Stimulated activated CD8-positive, alpha-beta memory T cell treated with anti-CD3 and anti-CD28 coated beads, Interleukin-4, amount 100 ng/mL, for 4 hours (primary cell): ENCODE measurements at places on chromosomes 4 and X.

DNA sequence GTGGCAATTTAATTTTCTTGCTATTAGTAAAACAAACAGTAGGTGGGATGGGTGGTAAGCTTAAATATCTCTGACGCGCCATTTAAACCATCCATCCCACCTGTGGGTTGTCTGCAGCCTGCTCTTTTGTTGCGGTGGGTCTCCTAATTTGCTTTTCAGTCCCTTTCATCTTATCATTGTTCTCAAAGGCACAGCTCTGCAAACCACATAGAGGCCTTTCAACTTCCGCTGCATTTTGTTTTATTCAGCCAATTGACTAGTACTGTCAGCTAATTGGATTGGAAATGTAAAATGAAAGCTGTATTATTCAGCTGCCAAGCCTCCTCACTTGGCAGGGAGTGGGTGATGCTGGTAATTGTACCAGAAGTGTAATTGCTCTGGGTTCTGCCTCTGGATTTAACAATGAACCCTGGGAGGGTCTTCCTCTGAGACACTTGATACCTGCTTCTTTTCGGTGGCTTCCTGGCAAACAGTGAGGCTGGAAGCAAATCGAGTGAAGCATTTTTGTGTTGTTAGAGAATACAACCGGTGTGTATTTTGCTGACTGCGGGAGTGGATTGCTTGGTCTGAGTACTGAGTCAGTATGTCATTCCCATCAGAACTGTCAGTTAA is 165.6 kb downstream of the FRAS1 start:
- no peak for DNase-seq

DNA sequence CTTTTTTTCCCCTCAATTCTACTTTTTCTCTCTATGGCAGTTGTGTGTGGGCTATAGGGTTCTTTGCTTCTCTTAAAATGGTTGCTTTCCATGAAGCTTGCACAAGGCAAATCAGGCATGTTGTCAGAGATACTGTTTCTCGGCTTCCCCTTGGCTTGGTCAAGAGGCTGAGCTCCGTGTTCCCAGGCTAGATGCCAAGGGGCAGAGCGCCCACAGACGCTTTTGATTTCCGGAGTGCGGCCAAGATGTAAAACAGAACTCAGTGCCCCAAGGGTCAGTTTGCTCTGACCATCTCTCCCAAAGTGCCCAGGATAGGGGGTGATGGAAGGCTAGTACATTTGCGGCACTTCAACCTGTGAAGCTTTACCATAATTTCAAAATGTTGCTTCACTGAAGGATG is 64.2 kb upstream of the DIPK2B start:
- no peak for DNase-seq

DNA sequence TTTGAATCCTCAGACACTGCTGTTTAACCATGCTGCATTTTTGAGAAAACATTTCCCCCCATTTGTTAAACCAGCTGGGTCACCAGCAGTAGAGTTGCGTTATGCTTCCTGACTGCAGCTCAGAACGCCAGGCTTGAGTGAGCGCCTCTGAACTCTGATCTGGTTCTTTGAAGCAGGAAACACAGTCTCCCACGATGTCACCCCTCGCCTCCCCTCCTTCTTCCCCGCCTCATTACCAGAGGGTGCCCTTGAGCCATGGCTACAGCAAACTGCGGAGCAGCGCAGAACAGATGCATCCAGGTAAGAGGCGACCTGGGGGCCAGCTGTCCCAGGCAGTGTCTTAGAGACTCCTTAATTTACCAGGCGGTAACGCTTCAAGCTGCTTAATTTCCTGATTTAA is 78.4 kb downstream of the REPS2 start:
- DNase-seq: no peak

DNA sequence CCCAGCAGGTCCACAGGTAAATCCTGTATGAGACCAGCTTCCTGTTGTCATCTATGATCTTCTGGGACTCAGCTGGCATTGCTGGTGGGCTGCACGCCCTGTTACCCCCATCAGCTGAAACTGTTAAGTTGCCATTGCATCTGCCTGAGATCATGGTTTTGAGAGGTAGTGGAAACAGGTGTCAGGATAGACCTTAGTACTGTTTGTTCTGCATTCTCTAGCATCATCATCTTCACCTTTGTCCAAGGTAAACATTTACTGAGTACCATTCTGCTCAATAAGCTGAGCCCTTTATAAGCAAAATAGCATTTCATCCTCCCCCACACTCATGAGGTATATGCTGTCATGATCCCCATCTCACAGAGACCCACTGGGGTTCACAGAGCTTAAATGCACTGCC is 42.9 kb upstream of the PROM1 start:
- no peak for DNase-seq

DNA sequence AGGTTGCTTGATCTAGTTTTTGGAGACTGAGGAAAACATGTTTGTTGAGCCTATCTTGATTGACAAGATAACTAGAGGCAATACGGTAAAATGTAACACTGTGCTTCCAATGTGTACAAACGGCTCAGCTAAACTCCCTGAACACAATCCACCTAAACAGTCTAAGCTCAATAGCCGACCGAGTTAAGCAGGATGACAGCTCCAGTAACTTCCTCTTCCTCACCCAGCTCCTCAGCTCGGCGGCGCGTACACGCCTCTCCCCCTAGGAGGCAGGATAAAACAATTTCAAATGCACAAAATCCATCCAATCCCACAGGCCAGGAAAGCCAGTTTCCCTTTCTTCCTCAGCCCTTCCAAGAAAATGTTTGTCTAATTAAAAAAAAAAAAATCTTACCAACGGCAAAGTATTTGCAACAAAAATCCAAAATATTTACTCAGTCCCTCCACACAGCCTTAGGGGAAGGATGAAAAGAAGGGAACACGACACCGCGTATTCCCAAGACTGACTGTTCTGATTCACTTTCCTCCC is 1.0 kb downstream of the CNOT6L start:
- no peak for DNase-seq

- no peak for DNase-seq
These were observed 72.1 kb upstream of the MAMLD1 start for GRCh38 chrX:150291014-150291413.

DNA sequence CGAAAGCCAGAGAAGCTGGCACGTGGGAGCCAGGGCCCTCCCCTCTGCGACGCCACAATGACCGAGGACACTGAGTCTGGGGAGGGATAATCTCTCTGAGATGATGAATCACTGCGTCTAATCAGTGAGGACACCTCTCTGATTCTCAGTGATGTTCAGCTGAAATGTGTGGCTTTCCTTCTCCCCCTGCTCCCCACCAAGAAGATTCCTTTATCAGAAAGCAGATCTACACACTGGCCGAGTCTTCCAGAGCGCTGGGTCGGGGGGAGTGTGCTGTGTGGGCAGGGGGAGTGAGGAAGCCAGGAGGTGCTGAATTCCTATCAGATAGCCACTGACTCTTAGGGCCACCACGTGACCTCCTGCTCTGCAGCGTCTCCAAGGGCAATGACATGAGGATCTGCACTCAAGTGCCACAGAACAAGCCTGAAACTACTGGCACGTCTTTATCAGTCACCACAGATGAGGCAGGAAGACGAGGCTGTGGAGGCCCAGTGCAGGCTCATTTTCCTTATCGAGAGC is 89.2 kb downstream of the GATB start:
- no peak for DNase-seq

GRCh38 chr4:176014583-176015108 is 51.0 kb upstream of the WDR17 start:
- no peak for DNase-seq

DNA sequence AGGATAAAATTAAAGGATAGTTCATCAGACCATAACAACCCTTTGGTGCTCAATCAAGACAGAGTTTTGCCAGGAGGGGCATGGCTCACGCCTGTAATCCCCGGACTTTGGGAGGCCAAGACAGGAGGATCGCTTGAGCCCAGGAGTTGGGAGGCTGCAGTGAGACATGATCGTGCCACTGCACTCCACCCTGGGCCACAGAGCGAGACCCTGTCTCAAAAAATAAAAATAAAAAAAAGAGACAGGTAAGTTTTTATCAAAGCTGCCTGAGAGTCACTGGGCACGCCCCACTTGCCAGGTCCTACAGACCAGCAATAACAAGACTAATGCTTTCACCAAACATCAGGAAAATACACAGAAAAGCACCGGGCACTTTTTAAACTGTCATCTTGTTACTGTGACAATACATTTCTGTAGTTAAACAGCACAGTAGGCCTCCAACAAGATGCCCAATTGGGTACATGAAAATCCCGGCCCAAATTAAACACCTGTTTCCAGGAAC is 765 bp downstream of the CFAP97 start:
- no peak for DNase-seq

GRCh38 chr4:84722720-84723119 is 139.8 kb downstream of the CDS1 start:
- no peak for DNase-seq

GRCh38 chr4:70754470-70754869 is 32.7 kb downstream of the RUFY3 start:
- DNase-seq: no peak

DNA sequence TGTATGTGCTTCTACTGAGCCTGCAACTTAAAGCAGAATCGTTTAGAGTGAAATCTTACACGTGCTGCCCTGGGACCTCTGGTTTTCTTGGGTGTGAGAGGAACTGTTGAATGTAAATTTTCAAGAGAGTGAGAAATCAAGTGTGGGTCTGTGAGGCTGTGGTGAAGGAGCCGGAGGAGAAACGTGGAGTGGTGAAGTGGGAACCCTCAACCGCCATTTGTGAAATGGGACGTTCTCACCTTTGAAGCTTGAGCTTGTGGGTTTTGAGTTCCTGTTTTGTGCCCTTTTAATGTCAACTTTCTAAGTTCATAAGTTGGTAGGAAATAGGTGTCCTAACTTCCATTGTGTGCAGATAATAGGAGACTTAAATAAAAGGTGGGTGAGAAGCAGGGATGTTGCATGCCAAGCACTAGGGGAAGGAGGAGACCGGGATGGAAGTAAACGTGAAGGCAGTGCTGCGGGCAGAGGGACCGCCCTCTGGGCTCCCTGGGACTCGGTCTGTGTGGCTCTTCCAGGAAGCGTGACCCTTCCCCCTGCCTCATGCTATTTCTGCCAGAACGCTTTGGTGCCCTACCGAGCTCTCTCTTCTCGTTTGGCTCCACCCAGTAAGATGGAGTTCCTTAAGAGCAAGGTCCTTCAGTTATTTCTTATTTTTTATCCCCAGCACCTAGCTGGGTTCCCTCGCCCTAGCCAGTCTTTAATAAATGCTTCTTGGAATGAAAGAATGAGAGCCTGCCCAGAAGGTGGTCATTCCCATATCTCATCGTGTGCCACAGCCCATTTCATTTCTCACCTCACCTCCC is 56.0 kb downstream of the TMEM131L start:
- DNase-seq: no peak

GRCh38 chr4:100362366-100362765 is 155.5 kb downstream of the EMCN start:
- DNase-seq: no peak

- DNase-seq: no peak
These were observed 67.3 kb upstream of the HHIP start for GRCh38 chr4:144578681-144579080.

DNA sequence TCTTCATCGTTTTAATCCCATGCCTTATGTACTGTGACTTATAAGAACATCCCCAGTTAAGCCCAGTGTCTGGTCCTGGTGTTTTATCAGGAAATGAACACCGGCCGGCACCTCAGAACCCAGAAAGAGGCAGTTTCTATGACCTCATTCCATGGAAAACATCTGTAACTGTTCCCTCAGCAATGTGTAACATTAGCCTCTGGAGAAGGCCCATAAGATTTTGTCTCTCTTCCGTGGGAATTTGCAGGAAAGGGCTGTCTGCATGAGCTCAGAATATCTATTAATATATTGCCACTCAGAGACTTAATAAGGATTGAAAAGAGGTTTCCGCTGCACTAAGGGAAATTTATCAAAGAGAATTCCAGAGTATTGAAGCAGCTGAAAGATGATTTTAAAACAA is 3.1 kb upstream of the TCEANC start:
- no peak for DNase-seq

GRCh38 chr4:108531461-108531860 is 88.9 kb upstream of the RPL34 start:
- no peak for DNase-seq

- DNase-seq: no peak
These were observed 2152.9 kb downstream of the ARAP2 start for GRCh38 chr4:34091451-34091850.

DNA sequence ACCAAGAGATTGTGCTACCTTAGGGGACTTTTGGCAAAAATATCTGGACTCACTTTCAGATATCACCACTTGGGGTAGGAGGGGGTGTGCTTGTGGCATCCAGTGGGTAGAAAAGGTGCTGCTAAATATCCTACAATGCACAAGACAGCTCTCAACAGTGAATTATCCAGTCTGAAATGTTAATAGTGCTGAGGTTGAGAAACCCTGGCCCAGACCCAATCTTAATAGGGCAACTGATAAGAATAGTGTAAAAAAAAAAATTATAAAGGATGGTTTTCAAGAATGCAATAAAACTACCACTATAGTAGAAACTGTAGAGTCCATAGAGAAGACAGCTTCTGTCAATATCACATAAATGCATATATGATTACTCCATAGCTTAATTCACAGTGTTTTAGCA is 185.5 kb downstream of the ZNF330 start:
- no peak for DNase-seq

DNA sequence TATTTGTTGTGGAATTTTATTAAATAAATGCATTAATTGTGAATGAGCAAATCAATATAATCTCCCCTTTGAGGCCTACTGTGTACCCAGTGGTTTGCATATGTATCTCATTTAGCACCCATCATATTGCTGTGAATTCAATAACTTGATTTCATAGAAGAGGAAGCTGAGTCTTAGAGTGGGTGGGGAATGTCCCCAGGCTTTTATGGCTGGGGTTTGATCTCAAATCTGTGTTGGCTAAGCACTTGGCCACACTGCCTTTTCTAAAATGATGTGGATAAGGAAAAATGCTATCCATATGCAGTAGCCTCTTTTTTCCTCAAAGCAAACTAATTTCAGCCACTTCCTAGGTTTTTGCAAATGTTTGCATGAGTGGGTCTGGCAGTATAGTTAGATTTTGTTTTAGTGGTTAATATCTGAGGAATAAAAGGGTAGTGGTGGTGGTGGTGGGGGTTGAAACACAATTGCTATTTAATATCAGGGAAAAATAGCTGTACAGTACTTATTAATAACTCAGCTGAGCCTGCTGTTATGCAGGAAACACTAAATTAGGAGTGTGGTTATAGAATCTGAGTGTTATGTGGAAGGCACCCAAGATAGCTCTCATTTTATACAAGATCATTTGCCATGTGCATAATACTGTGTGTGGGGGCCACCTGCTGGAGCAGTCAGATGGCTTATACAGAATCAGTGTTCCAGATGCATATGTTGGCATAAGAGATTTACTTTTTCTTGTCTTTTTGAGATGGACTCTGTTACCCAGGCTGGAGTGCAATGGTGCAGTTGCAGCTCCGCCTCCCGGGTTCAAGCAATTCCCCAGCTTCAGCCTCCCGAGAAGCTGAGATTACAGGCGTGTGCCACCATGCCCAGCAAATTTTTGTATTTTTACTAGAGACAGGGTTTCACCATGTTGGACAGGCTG is 108.0 kb downstream of the TMEM131L start:
- DNase-seq: peak; percentile 46

GRCh38 chr4:86233681-86234080 is 126.2 kb downstream of the MAPK10 start:
- DNase-seq: no peak

GRCh38 chr4:173642509-173642908 is 112.5 kb upstream of the HAND2 start:
- DNase-seq: no peak
